GDM1 (cell line): ENCODE measurements at places on chromosomes 12 and 14.

- no peak for DNase-seq
Measured at GRCh38 chr14:95452176-95452892, 64.1 kb downstream of the SYNE3 start.

DNA sequence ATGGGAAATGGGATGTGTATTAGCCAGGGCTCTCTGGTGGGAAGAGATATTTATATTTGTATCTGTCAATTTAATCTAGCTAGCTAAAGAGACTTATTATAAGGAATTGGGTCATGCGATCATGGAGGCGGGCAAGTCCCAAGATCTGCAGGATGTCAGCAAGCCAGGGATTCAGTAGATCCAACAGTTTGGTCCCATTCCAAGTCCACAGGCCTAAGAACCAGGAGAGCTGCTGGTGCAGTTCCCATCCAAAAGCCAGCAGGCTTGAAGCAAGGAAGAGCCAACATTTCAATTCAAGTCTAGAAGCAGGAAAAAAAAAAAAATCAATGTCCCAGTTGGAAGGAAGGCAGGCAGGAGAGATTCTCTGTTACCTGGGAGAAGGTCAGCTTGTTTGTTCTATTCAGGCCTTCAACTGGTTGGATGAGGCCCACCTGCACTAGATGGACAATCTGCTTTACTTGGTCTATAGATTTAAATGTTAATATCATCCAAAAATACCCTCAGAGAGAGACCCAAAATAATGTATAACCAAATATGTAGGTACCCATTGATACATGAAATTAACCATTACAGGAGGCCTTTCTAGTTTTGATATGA is 60.7 kb upstream of the BCAT1 start:
- no peak for DNase-seq

DNA sequence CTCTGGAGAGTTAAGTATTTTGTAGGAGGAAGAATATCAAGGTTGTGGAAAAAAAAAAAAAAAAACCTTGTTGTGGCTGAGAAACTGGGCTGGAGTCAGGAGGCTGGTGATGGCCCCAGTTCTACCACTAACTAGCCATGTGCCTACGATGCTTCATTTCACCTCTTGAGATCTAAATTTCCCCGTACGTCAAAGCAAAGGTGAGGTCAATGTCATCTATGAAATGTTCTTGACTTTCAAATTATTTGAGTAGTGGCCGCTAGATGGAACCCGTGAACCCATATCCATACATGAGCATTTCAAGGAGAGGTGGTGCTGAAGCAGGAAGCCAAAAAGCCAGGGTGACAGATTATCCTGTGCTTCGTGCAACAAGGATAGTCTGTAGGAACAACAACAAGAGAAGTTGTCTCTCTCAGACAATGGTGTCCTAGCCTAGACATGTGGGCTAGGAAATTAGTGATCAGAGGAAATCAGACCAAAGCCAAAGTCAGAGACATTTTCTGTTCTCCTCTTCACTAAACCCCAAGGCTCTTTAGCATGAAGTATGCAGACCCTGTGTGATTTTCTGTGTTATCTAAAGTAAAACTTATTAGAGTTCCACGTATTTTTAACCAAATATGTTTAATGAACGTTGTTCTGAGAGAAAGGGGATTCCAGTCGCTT is 95.5 kb upstream of the ETV6 start:
- peak; percentile 34 for DNase-seq

GRCh38 chr14:51743588-51744000 is 91.9 kb downstream of the FRMD6 start:
- DNase-seq = no peak

DNA sequence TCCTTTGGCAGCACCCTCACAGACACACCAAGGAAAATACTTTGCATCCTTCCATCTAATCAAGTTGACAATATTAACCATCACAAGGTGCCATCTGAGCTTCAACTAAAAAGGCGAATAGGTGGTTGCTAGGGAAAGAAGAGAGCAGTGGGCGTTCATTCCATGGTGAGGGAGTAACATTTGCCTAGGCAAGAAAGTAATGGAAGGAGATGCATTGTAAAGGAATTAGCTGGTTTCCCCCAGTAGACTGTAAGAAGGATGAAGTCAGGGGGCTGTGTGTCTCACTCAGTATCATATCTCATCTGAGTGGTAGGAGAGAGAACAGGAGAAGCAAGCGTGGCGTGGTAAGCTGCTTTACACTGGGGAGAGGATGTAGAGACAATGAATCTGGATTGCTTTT is 34.7 kb downstream of the AKAP6 start:
- DNase-seq = no peak

DNA sequence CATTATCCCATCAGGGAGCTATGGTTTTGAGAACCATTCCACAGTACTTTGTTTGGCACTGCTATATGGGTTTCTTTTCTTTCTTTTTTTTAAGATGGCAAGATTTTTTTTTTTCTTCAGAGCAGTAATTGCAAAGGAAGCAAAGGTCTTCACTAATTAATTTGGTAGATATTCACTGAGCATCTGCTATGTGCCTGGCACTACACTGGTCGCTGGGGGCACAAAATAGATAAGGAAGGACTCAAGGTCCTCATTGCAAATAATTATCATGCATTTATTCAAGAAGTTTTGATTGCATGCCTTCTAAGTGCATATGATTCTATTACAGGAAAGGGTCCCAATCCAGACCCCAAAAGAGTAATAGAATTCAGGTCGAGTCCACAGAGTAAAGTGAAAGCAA is 10.0 kb upstream of the ATP2A2 start:
- no peak for DNase-seq

DNA sequence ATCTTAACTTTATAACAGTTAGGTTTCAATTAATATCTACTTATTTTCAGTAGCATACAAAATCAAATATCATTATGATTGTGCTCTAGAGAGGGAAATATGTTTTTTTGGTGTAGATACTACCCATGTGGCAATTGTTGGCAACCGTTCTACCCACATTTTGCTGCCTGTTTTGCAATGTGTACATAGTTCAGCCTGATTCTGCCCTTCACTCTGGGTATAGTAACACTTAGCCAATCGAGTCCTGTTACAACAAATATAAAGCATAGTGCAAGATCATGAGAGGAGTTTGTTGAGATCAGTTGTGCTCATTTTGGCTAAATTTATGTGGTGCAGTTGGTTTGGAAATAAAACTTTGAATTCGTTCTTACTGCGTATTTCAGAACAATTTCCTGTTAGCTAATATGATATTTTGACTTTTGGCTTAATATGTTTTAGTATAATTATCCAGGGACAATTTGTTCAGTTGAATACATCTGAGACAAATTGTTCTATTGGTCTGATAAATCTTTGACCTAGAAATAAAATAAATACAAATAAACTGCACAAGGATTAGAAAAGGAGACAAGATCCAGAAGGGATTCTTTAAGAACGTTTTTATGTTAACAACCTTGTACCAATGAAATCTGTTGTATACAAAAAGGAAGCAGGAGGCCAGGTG is 76.9 kb downstream of the ATF7IP start:
- DNase-seq = no peak

DNA sequence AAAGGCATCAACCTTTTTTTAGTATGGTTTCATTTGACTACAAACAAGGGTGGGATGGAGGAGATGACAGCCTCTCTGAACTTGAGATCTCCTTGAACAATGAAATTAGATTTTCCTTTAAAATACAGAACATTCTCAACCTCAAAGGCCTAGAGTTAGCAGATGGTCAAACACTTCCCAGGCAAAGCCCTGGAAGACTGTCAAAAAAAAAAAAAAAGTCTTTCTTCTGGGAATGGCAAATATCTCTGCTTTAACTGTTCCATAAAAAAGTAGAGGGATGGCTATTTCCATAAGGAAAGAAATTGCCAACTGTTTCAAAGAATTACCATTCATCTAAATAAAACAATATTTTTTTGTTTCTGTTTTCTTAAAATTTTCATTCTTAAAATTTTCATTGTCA is 870.8 kb downstream of the GALC start:
- no peak for DNase-seq

DNA sequence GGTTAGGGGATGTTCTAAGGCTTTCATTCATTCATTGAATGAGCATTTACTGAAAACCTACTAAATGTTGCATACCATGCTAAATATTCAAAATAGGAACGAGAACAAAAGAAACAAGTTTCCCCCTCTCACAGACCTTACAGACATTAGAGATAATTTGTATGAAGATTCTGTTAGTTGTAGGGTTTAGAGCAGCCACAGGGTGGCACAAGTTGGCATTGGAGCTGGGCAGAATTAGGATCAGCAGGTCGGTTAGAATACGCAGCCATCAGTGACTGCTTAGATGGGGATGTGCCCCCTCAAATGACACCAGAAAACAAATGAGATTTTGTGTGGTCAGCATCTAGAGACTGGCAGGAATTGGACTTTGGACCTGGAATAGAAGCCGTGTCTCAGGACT is 166.3 kb upstream of the DAAM1 start:
- no peak for DNase-seq

DNA sequence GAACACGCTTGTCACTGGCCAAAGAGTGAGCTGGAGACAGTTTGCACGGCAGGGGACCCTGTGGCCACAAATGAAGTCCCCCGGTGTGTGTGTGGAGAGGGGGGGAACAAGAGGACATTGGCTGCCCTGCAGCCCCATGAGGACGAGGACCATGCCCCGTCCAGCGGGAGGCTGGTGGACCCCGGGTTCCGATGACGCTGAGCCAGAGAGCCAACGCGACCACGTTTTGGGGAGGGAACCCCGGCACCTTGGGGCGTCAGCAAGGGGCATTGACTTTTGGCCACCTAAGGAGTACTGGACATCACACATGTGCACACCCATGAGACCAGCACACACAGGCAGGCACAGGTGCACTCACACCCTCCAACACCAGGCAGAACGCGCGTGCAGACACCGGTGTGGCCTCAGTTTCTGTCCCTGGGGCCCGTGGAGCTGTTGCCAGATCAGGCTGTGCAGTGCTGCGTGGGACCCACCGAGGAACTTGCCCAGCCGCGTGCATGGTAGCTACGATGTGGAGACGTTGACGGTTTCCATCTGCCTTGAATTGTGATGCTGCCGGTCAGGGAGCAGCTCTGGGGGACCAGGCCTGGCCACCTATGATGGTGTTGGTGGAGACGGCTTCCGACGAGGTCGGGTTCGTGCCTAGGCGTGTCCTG is 26.5 kb downstream of the NOC4L start:
- no peak for DNase-seq

DNA sequence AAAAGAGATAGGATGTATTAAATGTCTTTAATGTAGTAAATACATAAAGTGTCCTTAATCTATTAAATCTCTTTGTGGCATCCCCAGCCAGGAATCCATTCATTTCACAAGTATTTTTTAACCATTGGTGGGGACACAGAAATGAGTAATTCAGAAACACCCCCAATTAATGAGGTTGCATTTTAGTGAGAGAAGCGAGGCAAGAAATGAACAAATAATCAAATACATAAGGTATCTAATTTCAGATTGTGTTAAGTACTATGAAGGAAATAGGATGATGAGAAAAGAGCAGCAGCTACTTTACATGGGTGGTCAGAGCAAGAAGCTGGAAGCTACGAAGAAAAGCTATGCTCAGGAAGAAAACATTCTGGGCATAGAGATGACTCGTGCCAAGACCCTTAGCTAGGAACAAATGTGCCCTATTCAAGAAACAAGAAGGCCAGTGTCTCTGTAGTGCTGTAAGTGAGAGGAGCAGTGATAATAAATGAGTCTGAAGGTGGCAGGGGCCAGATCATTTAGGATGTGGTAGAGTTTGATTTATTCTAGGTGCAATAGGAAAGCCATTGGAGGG is 60.5 kb upstream of the IGF1 start:
- no peak for DNase-seq

DNA sequence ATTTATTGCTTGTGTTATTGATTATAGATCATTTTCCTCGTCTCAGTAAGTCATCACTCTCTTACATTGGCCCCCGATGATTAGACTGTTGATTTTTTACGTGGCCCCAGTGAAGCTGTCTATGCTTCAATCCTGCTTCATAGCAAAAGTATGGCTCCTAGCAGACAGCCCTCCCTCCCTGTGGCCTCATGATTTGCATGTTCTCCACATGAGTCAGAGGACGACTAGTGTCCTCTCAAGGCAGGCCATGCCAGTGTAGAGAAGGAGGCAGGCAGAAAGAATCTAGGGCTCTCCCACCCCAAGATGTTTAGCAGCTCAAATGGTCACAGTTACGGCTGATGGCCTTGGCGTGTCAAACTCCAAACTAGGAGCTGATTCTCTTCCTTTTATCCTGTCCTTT is 59.6 kb downstream of the FIGNL2 start:
- DNase-seq = no peak

DNA sequence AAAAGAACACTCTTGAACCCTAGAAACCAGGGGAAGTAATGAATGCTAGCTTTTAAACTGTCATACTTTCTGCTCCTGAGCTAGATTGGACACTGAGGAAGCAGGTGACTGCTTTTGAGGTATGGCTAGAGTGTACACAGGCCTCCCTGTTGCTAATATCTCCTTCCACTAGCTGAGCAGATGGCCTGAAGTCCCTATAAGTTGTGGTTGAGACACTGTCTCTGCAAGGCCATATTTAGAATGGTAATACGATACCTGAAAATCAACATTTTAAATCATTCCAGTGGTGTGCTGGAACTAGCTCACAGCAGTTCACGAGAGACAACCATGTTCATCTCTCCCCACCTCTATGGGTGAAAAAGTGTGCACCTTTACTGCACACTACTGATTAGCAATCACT is 46.4 kb upstream of the BMP4 start:
- DNase-seq = no peak

DNA sequence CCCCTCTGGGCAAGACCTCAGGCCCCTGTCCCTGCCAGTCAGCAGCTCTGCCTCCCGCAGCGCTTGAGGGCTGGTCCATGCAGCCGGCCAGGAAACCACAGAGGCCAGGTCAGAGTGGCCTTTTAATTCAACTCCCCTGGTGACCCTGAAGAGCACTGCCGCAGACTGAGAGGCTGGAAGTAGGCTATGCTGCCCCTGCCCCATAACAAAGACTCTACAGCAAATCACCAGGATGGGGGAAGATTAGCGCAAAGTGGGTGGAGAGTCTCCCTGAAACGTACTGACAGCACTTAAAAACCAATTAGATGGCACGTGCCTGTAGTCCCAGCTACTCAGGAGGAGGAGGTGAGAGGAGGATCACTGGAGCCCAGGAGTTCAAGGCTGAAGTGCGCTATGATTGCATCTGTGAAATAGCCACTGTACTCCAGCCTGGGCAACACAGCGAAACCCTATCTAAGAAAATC is 70.5 kb downstream of the ITPK1 start:
- DNase-seq = no peak

DNA sequence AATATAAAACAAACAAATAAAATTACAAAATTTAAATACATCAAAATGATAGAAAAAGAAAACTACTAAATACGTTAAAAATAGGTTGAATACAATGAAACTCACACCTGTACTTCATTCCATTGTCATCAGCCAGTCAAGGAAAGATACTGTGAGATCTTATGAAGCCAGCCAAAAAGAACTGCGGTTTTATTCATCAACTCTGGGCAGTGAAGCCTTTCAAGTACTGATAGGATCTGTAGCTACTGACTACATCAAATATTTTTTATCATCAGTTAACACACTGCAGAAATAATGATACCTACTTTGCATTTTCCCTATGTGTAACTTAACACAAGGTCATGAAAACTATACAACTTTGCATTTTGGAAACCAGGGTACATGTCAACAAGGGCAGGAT is 46.3 kb upstream of the FAR2 start:
- no peak for DNase-seq
